ENCODE measurements at places on chromosomes 13 and 19.

GRCh38 chr19:43640424-43640757 is 741 bp upstream of the CADM4 start:
- no peak for DNase-seq

DNA sequence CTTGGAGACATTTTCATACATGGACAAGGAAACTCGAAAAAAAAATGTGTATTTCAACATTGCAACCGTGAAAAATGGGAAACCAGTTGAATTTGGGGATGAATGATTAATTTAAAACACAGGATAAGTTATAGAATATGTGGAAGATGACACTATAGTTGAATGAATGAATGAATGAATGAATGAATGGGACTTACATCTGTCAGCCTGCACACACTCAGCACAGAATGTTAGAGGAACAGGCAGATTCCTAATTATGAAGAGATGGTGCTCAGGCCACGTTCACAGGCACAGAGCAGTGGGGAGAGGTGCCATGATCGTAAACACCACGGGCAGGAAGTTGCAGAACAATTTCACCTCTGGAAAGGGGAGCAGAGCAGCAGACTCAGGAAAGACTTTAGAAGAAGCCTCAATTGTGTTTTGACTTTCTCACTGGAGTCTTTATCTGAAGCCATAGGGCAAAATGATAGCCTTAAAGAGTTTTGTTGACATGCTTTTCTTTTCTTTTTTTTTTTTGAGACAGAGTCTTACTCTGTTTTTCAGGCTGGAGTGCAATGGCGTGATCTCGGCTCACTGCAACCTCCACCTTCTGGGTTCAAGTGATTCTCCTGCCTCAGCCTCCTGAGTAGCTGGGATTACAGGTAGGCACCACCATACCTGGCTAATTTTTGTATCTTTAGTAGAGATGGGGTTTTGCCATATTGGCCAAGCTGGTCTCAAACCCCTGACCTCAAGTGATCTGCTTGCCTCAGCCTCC is 4.9 kb upstream of the SULT2A1 start:
- DNase-seq, result no peak

- DNase-seq, result no peak
Observed at GRCh38 chr19:49780861-49781260, 14.1 kb downstream of the AP2A1 start.

DNA sequence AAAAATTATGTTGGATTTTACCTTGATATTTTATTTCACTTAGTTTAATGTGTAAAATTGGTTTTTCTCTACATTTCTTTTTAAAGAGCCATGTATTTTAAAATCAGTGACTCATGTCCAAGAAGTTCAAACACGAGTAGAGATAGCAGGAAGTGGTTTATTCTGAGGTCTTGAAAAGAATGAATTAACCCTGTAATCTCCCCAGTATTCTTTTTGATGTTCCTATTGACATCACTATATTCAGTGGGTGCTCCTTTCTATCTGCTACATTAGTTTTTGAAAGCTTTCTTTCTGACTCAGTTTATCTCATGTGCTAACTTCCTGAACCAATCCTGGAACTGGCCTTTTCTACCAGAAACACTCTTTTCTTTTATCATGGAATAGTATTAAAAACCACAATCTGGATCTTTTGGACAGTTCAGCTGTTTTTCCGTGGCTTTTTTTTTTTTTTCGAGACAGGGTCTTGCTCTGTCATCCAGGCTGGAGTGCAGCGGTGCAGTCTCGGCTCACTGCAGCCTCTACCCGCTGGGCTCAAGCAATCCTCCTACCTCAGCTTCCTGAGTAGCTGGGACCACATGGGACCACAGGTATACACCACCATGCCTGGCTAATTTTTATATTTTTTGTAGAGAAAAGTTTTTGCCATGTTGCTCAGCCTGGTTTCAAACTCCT is 114.9 kb downstream of the PCCA start:
- peak; percentile 60 for DNase-seq

DNA sequence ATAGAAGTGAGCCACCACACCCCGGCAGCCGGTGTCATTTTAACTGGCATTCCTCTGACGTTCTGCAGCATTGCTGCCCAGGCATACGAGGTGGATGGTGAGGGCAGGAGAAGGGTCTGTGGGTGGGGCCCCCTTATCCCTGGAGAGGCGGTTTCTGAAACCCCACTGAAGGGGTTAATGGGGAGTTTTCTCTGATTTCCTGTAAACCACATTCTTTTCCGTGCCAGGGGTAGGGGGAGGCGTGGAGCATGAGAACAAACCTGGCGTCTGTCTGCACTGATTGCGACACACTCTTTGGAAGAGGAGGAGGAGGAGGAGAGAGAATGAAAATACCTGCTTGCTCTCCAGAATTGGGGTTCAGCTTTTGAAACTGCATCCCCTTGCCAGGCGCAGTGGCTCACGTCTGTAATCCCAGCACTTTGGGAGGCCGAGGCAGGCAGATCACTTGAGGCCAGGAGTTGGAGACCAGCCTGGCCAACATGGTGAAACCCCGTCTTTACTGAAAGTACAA is 2.7 kb upstream of the C3 start:
- no peak for DNase-seq

DNA sequence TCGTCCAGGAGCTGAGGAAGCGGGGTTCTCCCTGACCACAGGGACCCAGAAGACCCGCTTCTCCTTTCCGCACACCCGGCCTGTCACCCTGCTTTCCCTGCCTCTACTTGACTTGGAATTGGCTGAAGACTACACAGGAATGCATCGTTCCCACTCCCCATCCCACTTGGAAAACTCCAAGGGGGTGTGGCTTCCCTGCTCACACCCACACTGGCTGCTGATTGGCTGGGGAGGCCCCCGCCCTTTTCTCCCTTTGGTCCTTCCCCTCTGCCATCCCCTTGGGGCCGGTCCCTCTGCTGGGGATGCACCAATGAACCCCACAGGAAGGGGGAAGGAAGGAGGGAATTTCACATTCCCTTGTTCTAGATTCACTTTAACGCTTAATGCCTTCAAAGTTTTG is 18.9 kb downstream of the VASP start:
- peak; percentile 60 for DNase-seq

DNA sequence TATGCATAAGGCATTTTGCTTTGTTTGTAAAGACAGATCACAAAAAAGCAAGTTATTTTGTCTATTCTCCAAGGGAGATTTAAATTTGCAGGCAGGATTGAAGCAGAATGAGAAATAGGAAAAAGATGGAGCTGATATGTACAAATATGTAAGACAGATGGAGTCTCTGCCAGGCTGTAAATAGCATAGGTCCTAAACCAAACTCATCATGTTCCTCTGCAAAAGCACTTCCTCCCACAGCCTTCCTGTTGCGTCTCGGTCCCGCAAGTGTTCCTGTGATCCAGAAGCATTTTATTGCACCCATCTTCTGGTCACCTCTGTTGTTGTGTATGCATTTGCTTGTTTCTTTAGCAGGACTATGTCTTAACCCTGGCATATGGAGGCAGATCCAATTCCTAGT is 95.7 kb upstream of the CLDN10 start:
- no peak for DNase-seq

DNA sequence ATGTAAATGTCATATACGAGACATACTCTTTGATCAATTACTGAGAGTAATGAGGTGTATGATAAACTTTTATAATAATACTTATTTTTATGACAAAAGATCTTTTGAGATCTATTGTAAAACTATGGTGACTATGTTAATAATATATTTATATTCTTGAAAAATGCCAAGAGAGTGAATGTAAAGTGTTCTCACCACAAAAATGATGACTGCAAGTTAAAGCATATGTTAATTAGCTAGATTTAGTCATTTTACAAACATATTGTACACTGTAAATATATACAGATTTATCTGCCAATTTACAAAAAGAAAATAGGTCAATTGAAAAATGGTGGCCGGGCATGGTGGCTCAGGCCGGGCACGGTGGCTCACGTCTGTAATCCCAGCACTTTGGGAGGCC is 81.0 kb downstream of the GPC6 start:
- no peak for DNase-seq

DNA sequence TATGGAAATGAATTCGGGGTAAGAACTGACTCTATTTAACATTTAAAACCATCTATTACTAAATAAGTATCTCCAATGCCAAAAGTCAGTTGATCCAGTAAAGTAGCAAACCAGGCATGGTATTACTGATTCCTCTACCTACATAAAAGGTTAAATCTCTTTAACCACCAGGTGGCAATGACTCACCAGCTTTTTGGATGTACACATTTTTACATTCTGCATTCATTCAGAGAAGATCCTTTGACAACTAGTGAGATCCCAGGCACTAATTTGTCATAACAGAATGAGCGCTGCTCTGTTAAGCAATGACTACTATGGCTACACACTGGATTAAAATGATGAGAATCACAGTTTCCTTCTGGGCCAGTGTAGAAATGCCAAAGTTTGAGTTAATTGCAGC is 329.8 kb upstream of the GPC6 start:
- peak; percentile 7 for DNase-seq

DNA sequence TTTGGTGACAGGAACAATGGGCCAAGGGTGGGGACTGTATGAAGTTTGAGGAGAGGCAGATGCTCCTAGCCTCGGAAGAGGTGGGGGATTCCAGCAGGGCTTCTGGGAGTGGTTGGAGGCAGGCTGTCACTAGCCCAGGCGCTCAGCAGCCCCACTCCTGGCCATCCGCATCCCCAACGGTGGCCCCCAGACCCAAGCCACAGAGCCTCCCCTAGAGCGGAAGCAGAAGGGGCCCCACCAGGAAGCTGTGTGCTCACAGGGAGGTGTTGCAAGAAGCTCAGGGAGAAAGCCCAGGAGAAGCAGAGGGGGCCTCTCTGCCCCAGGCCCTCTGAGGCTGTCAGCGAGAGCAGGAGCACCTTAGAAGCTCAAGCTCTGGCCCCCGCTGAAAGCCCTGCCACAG is 8.3 kb downstream of the PRAM1 start:
- no peak for DNase-seq

GRCh38 chr13:95207769-95208366 is 93.4 kb downstream of the ABCC4 start:
- no peak for DNase-seq

- DNase-seq, result peak; percentile 41
Observed at GRCh38 chr13:30313311-30313710, 6.0 kb upstream of the KATNAL1 start.

DNA sequence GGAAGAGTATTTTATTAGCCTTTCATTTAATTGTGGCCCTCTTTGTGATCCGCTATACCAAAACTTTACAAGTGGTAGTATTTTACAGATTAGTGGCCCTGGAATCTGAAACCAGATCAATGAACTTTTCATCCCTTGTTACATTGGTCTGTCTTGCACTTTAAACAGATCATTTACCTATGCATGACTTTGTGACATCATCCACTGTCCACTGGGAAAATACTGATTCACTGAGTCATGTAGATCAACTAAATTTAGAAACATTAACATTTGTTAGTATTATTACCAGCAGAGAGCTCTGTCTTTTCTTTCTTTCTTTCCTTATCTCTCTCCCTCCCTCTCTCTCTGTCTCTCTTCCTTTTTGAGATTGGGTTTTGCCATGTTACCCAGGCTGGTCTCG is 17.5 kb downstream of the PCDH8 start:
- peak; percentile 13 for DNase-seq

- DNase-seq, result peak; percentile 2
Observed at GRCh38 chr19:31583148-31583547, 233.9 kb upstream of the TSHZ3 start.

DNA sequence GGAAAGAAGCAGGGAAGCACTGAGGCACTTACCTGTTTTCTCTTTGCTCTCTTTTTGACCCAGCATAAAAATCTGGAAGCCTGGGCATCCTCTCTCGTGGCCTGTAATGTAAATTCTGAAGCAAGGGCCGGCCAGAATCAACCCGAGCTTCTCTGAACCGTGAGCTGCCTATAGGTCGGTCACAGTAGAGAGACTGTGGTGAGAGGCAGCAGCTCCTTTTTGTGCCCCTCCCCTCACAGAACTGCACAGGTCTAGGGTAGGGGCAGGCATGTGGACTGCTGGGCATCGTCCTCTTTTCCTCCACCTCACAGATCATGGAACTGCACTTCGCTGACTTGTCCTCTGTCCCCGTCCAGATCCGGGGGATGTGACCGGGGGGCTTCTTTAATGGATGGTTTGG is 12.5 kb downstream of the FAM124A start:
- DNase-seq, result no peak

- no peak for DNase-seq
Observed at GRCh38 chr13:43245374-43245964, 222.1 kb downstream of the DNAJC15 start.

DNA sequence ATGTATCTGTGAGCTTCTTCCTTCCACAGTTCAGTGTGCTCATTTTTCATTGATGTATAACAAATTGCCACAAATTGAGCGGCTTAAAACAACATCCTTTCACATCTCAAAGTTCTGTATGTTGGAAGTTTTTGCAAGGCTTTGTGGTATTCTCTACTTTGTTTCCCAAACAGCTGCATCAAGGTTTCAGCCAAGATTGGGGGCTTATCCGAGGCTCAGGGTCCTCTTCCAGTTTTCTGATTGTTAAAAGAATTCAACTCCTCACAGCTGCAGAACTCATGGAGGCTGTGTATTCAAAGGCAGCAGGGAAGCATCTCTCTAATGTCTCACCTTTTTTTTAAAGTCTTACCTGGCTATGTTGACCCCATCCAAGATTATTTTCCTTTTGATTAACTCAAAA is 1369.8 kb downstream of the PCDH9 start:
- no peak for DNase-seq

Data from myocyte (in vitro differentiated cells).